Stimulated activated CD4-positive, alpha-beta T cell treated with anti-CD3 and anti-CD28 coated beads, Interleukin-12 subunit alpha, Interleukin-12 subunit beta, amount 100 ng/mL, for 4 hours (primary cell): ENCODE measurements at places on chromosomes 1 and 21.

DNA sequence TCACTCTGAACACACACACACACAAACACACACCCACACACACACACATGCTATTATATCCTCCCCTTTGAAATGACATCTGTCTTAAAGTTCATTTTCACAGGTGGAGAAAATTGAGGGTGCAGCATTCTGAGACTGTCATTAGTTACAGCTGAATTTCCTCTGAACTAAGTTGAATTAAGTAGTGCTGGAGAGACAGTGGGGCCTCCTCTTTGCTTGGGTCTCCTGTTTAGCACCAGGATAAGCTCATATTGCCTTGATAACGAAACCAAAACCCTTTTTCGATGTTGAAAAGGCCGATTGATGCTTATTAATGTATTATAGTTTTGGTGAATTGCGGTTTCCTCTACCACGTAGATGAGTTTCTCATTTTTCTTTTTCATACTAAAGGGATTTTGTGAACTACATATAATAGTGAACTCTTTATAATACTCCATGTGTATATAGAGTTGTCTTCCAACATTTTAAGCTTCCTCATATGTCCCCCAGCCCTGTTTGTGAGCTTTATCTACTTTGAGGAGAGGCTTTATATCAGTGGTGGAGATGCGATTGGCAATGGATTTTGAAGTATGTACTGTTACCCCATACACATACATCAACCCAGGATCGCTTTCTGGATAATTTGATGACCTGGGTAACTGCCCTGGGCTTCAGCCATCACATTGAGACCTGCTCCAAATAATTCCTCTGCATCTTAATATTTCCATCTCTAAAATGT lies 17.4 kb downstream of the DYNLT5 start:
- DNase-seq = no peak

DNA sequence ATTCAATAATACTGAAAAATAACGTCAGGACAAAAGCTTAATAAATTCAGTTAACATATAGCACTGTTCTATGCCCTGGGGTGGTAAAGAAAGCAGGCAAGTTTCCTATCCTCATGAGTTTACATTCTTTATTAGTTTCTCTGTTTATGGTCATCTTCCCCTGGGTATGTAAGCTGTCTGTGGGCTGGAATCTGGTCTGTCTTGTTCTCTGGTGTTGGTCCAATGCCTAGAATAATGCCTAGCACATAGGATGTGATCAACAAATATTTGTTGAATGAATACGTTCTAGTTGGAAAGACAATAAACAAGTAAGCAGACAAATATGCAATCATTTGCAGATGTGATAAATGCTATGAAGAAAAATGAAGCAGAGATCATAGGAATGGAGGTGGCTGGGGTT lies 7.2 kb upstream of the IGSF3 start:
- no peak for DNase-seq

DNA sequence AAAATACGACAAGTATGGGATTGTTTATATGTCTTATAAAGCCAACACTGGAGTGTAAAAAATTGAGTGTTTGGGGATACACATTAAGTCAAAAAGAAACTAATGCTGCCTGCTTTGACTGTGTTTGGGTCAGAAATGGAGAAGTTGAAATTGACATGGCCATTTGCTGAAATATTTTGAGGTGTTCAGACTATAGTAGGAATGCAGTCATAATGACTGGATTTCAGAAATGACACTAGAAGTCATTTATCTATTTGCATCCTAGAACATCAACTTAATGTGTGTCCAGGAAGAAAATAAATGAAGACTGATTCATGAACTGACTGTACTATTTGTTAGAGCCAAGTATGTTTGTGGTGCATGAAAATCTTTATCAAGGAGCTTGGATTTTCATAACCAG lies 28.4 kb downstream of the RASAL2 start:
- no peak for DNase-seq

GRCh38 chr1:94025383-94026340 lies 95.3 kb downstream of the ABCA4 start:
- no peak for DNase-seq

GRCh38 chr1:220031287-220031686 lies 15.0 kb downstream of the EPRS1 start:
- DNase-seq = no peak

DNA sequence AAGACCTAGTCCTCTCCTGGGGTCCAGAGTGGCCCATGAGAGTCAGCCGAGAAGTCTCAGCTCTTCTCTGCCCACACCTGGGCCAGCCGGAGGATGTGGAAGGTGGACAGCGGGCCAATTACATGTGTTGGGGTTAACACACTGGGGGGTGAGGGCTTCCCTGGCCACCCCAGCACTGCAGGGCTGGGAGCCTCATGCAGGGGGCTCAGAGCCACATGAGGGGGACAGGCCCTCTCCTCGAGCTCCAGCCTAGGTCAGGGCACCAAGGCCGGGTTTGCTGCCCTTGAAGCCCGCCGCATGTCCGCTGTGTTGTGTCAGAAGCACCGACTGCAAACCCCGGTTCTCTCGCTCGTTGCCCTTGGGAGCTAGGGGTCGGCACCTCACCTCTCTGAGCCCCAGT lies 30.5 kb downstream of the LHX4 start:
- DNase-seq = no peak

DNA sequence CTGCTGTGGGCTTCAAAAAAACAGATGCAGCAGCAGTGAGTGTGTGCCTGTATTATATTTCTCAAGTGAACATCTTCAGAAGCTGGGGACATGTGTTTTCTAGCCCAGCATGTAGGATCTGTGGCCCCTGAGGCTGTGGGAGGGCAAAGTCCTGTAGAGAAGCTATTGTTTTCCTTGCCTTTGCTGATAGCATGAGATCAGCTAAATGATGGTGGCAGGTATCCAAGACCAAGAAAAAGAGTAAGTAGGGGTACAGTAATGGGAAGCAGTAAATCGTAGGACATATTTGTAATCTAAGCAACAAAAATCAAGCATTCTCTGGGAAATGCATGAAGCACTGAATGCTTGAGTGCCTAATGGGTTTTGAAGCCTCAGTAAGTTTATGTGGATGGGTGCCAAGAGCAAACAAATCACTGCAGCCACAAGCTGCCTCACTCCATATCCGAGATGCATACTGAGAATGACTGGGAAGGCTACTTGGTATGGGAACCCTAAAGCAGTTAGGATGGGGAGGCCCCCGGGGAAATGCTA lies 98.3 kb downstream of the CD58 start:
- DNase-seq = no peak

- DNase-seq = no peak
Measured at GRCh38 chr1:216554934-216555333, 131.7 kb upstream of the USH2A start.

GRCh38 chr1:163178628-163179027 lies 24.1 kb downstream of the RGS5 start:
- DNase-seq = no peak

GRCh38 chr1:45894331-45894730 lies 90.9 kb downstream of the MAST2 start:
- no peak for DNase-seq

DNA sequence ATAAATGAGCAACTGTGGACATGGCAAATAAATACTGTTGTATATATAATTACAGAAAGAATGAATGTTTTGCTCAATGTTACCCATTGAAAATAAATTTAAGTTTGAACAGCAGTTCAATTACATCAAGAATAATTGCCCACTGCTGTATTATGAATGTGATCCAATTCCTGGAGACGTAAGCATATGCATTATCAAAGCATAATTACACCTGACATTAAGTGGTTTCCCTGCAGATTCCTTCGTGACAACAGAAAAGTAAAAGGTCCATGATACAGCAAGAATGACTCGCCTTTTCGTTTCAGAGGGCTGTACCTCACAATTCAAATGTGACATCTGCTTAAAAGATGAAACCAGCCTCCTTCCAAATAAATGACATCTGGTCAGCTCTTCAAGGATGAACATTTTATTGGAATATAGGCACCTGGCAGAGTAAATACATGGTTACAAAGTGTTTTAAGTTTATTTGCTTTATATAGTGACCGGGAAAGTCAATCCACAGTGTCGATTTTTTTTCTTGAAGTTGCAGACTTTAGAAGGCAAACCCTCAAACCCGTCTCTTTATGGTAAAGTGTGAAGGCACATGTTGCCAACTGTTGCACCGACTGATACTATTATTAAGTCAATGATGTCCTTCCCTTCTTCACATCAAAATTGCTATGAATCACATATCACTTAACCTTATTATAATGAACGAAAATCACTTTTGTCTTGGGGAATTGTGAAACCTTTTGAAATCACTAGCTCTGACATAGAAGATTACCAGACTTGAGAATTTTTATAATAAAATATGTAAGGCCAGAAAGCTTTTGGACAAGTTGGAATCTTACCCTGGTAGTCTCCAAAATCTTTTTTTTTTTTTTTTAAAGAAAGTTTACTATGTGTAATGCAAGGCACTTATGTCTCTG lies 36.2 kb upstream of the EDEM3 start:
- DNase-seq = no peak

GRCh38 chr1:234610061-234610665 lies at the start of gene IRF2BP2:
Gene IRF2BP2 (minus strand): TSS chr1:234610178. CDS start chr1:234609494, 684 bp downstream.
- DNase-seq = peak; percentile 75

DNA sequence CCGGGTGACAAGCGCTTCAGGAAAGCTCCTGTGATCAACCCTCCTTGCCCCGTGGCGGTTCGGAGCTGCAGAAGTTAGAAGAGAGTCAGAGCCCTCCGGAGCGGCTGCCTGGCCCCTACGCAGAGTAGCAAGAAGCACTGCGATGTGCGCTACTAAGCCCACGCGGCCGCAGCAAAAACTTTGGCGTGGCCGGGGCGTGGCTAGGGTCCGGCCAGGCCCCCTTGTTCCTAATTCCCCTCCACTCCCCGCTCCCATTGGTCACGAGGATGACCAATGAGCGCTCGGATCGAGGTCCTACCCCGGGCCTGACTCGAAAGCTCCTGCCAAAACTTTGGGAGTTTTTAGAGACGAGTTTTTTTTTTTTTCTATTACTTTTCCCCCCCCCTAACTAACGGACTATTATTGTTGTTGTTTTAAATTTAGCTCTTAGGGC lies at the start of gene HLX:
HLX (plus strand) TSS at position 368 of the 433 bp plus-strand sequence. CDS start 415 bp downstream, outside the sequence.
- no peak for DNase-seq

GRCh38 chr1:239302696-239303095 lies 83.7 kb upstream of the CHRM3 start:
- no peak for DNase-seq

DNA sequence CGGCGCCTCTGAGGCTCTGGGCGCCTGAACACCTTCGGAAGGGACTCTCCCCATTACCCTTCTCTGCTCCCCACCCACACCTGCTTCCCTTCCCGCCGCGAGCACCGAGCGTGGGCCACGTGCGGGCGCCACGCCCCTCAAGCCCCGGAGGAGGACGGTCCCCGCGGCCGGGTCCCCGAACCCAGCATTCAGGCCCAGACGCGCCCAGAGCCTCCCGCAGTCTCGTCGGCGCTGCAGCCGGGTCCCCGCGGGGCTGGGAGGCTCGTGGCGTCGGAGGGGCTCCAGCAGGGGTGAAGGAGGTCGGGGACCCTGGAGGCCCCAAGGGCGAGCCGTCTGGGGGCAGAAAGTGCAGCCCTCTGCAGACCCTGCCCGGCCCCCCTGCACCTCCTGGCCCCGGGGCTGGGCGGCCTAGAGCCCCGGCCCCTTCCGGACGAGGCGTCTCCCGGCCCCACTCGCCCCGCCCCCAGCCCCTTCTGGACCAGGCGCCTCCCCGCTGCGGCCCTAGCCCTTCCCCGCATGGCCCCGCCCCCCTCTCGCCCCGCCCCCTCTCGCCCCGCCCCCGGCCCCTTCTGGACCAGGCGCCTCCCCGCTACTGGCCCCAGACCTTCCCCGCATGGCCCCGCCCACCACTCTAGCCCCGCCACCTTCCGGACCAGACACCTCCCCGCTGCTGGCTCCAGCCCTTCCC lies 378 bp upstream of the SMIM1 start:
- DNase-seq = peak; percentile 83

DNA sequence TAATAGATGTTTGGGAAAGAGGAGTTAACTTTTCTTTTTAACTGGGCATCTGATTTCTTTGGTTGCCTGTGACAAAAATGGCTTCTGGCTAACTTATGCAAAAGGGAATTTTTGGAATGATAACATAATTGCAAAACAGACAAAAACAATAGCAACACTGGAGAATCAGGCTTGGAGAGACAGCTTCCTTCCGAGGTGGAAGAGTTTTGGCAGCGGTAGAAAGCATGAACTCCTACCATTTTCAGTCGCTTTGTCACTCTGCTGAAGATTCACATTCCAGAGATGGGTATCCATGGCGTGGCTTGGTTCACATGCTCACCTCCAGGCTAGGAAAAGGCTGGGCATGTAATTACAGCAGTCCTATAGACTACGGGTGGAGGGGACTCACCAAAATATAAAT lies 17.2 kb upstream of the FGGY start:
- no peak for DNase-seq

DNA sequence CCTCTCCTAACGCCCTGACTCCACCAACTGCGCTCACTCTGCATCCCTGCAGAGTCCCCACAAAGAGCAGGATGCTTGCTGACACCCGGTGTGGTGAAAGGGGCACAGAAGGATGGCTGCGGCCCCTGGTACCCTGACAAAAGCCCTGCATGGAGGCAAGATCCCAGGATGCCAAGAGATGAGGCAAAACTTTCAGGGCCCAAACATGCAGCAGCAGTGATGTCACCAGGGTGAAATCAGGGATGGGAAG lies 36.6 kb downstream of the SLC9A1 start:
- no peak for DNase-seq

GRCh38 chr1:53740621-53741105 lies 1.7 kb upstream of the GLIS1 start:
- no peak for DNase-seq

DNA sequence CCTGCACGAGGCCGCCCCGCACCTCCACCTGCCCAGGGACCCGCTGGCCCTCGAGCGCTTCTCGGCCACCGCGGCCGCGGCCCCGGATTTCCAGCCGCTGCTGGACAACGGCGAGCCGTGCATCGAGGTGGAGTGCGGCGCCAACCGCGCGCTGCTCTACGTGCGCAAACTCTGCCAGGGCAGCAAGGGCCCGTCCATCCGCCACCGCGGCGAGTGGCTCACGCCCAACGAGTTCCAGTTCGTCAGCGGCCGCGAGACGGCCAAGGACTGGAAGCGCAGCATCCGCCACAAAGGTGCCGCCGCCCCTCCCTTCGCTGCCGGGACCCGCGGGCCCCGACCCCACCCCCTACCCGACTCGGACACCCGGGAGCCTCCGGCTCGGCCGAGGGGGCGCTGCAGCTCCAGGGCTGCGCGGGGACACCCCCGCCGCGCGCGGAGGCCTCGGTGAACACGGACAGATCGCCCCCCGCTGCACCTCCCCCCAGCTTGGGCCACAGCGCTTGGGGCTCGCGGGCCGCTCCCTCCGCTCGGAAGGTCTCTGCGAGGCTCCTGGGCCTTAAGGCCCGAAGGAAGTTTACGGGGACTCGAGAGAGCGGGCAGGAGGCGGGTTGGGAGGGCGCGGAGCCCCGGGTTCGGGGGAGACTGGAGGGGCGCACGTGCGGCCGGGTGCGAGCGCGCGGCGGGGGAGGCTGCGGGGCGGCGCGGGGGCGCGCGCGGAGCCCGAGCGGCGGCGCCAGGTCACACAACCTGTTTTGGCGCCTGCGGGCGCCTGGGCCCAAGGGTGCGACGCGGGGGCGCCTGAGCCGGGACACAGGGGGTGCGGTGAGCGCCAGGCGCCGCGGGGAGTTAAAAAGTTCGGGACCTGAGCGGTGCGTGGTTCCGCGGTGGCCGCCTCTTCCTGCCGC lies 1.2 kb downstream of the SAMD11 start:
- DNase-seq = no peak
